ENCODE measurements at places on chromosomes 7 and 10. TPM values are rescaled to one million over a fixed set of nuclear protein-coding genes. Genes with fewer than 3 reads are reported as not detected.

PAPOLB gene
- total RNA-seq: 0.22 TPM

CASP2 gene
- 19.0 TPM for total RNA-seq

TRIL gene
- 3.7 TPM for total RNA-seq

NFKB2 gene
- total RNA-seq: 43.0 TPM

TMEM196 gene
- 2.5 TPM for total RNA-seq

LIPK gene
- total RNA-seq: not detected

CRTAC1 gene
- total RNA-seq: 1.3 TPM

DNA sequence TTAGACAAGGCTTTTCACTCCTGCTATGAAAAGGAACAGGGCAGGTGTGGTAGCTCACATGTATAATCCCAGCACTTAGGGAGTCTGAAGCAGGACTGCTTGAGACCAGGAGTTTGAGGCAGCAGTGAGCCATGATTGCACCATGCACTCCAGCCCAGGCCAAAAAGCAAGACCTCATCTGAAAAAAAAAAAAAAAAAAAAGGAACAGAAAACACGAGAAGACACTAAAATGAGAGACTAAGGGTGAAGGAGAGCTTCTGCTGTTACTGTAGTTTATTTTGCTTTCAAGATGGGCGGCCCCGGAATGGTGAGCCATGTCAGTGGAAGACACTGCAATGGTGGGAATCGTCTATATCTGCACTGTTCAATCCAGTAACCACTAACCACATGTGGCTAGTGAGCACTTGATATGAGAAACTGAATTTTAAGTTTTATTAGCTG is 9.9 kb downstream of the PIP4K2A start:
- no peak for DNase-seq

DNA sequence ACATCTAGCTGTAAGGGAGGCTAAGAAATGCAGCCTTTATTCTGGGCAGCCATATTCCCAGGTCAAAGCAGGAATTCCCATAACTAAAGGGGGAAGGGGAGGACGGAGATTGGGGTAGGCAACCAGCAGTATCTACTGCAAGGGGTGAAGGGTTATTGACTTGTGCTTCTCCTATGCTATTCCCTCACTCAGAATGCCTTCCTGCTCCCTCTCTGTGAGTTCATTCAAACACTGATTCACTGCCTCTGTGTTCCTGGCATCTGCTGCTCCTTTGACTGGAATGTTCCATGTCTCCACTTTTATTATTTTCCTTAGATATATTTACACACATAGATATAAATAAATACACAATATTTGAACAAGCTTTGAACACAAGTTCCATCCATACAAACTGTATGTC is 11.1 kb downstream of the HTR7 start:
- DNase-seq: no peak

GRCh38 chr7:45268013-45268412 is 110.4 kb downstream of the RAMP3 start:
- DNase-seq: no peak

DNA sequence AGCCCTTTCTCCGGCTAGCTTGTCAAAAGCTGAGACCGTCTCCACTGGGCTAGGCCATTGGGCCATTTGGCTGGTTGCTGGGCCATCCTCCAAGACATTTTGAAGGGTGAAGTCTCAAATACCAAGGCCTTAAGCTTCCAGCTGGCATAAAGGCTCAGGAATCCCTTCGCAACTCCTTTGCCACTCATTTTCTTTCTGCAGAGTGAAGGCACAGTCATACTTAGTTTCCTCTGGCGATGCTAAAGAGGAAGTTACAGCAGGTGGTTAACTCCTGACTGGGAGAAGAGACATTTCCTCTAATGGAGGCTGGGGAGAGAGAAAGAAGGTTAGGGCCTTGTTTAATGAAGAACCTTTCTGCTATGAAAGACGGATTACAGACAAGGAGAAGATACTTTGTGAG is 4.8 kb upstream of the REPIN1 start:
- DNase-seq: no peak

DNA sequence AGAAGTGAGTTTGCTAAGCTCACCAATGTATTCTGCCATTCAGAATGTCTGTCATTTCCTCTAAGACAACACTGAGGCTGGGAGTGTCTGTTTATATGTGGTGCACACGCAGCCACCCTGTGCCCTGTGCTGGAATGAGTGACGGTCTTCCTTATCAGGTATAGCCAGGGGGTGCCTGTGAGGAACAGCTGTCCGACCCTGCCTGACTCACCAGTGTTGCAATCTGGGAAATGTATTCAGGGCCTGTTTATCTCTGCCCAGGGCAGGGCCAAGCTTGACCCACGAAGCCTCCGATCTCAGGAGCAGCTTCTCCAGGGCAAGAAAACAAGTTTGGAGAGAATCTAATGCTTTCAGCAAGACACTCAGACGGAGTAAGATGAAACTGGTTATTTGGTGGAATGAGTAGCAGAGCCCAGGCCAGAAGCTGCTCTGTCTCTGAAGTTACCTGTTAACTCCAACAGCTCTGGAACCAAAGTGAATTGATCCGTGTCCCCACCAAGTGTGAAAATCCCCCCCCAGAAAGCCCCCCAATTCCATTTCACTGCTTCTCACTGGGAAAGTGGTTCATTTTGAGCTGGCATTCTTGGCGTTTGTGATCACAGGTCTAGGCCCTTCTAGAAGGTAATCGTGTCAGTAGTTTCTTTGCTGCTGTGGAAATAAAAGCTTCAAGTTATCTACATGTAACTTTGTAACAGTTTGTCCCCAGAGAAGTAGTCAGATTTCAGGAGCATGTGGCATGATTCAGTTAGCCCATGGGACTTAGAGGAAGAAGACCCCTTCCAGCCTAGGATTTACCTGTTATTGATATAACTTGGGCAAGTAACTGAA is 6.1 kb upstream of the UBE2H start:
- DNase-seq: peak; percentile 80

DNA sequence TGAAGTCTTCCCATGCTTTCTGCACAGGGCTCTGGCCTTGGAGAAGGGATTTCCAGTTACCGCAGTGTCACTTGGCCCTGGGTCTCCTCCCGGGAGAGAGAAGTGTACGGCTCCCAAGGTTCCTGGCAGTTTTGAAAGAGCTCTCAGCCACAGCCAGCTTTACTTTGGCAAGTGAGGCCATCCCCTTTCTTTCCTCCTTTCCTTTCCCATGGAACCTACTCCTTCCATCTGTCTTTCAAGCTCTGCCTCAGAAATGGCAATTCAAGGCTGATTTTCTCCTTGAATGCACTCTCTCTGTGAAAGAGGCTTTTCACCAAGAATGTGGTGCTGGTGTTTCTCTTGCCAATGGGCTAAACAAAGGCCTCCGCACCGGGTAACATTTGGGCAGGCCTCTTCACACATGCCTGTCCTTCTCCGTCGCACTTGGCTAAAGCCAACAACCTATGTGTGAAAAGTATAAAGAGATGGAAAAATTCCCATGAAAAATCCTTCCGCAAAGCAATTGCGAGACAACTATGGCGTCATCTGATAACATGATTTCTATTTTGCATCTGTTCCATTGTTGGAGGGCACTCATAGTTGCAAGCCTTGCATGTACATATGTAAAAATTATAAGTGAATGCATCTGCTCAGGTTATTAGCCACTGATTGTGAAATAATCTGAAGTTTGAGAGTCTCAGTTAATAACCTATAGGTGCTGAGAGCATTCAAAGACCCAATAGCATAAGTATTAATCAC is 125.4 kb downstream of the PFKFB3 start:
- no peak for DNase-seq

DNA sequence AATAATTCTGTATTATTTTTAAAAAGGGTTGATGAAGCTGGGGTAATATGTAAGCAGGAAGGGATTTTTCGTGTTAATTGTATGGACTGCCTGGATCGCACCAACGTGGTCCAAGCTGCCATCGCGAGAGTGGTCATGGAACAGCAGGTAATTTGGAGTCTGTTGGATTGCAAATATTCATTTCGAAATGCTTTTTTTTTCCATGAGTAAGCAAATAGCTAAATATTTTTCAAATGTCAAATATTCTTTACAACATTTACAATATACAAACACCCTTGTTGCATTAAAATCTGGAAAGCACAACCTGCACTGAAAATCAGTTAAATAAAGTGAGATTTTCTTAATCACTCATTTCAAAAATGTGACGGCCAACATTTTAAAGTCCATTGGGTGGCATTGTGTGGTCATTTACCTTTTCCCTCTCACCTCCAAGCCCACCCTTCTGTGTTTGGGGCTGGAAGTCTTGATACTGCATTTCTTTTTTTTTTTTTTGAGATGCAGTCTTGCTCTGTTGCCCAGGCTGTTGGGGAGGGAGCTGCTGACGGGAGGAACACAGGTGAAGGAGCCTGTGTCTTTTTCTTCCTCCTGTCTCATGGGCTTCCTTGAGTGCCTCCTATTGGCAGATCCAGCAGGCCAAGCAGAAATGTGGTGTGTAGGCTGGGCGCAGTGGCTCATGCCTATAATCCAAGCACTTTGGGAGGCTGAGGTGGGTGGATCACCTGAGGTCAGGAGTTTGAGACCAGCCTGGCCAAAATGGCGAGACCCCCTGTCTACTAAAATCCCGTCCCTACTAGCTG is 66.1 kb downstream of the MCMBP start:
- no peak for DNase-seq

GRCh38 chr10:101061624-101062231 is at the start of gene KAZALD1:
TSS of gene KAZALD1 (plus strand) at chr10:101061989. CDS start at chr10:101062593, 604 bp downstream.
- DNase-seq: no peak
